Mammary microvascular endothelial cell (primary cell): ENCODE measurements at places on chromosomes 16 and 17. TPM values are rescaled to one million over a fixed set of nuclear protein-coding genes. Genes with fewer than 3 reads are reported as not detected.

The SLC43A2 gene
- 22.9 and 23.8 TPM in 2 replicates for total RNA-seq

The ST6GALNAC1 gene
- not detected in 2 replicates for total RNA-seq

The VWA3A gene
- not detected in 2 replicates for total RNA-seq

The IL34 gene
- total RNA-seq: 3.3 and 5.1 TPM in 2 replicates

The RAI1 gene
- 11.4 and 15.6 TPM in 2 replicates for total RNA-seq

The ST6GALNAC2 gene
- total RNA-seq: 1.7 and 2.2 TPM in 2 replicates

The NR1D1 gene
- total RNA-seq: 0.87 and 1.7 TPM in 2 replicates

The BRIP1 gene
- total RNA-seq: 7.3 and 7.6 TPM in 2 replicates

The MAPT gene
- total RNA-seq: not detected in 2 replicates

The CTF1 gene
- total RNA-seq: 0.33 TPM in 1 of 2 replicates, not detected in the other

The ZDHHC7 gene
- total RNA-seq: 53.0 and 58.0 TPM in 2 replicates

The FGF11 gene
- total RNA-seq: 0.20 TPM in 1 of 2 replicates, not detected in the other

The ADAM11 gene
- 0.05 and 1.3 TPM in 2 replicates for total RNA-seq

The SRR gene
- total RNA-seq: 23.2 and 37.7 TPM in 2 replicates

The OR3A3 gene
- total RNA-seq: not detected in 2 replicates

The CCT6B gene
- total RNA-seq: 0.84 TPM in 1 of 2 replicates, not detected in the other

The BANP gene
- total RNA-seq: 13.5 and 15.1 TPM in 2 replicates

The TNP2 gene
- not detected in 2 replicates for total RNA-seq

The SPIRE2 gene
- total RNA-seq: 1.6 and 2.4 TPM in 2 replicates

The BIRC5 gene
- 68.9 and 105 TPM in 2 replicates for total RNA-seq

The ITGAD gene
- total RNA-seq: not detected in 2 replicates

The CBX8 gene
- 2.1 and 2.4 TPM in 2 replicates for total RNA-seq
